SK-N-SH treated with all-trans-retinoic acid at 6 μM for 48 hours (cell line): ENCODE measurements at places on chromosomes 12 and 14.

GRCh38 chr14:68089146-68089731, 269.7 kb downstream of the RAD51B start:
- ATAC-seq, result peak; percentile 76

- no peak for ATAC-seq
These were observed 28.9 kb downstream of the RXYLT1 start for GRCh38 chr12:63808631-63809030.

DNA sequence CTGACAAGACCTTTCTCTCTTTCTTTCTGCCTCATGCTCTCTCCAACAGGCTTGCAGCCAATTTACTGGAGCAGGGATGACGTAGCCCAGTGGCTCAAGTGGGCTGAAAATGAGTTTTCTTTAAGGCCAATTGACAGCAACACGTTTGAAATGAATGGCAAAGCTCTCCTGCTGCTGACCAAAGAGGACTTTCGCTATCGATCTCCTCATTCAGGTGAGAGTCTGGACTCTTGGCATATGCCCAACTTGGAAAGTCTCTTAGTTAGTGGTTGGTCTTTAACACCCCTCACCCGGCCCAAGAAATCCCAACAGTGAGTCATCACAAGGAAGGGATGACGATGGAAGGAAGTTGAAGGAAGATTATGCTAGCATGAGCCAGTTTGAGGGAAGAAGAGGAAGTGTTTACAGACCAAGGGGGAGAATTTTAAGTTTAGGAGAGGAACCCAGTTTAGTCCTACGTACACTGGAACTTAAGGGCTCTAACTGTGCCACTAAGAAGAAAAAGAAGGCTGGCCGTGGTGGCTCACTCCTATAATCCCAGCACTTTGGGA, 189.7 kb downstream of the ETV6 start:
- ATAC-seq, result 0 out of 3 replicates have a peak, but pooled peaks have one; percentile 31

DNA sequence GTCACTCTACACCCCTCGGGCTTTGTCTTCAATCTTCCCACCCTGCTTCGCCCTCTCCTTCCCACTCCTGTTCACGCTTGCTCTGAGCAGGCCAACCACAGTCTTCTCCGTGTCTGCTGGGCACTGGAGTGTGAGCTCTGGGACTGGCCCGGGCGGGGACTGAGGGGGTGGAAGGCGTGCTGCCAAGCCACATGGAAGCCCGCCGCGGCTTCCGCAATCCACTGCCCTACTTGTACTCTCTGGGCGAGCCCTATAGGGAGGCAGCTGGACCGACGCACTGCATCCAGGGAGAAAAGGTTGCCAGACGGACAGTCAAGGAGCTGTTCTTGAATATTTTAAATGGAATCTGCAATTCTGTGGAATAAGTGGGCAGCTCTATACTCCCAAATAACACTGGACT, 24.8 kb downstream of the GOLGA3 start:
- no peak for ATAC-seq

DNA sequence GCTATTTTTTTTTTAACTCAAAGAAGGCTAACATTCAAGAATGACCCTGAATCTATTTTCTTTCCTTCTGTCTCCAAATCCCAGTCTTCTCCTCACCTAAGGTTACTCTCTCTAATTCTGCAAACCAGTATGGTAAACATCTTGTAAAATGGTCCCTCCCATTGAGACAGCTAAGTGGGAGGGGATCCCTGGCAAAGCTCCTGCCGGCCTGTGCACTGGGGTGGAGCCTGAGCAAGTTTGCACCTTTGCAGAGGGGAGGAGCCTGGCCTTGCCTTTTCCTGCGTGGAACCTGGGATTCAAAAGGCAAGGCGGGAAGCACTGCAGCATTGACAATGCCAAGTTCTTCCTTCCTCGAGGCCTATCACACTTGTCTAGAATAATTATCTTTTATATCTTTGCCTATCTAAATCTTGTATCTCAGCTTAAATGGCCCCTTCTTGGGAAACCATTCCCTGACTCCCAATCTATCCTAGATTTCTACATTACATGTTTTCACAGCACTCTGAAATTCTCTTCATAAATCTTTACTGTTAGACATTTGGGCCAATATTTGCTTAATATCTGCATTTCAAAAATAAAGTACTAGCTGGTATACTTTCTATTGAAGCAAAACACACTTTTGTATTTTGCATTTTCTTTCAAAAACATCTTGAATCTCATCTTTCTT, 83.0 kb downstream of the EPS8 start:
- no peak for ATAC-seq

DNA sequence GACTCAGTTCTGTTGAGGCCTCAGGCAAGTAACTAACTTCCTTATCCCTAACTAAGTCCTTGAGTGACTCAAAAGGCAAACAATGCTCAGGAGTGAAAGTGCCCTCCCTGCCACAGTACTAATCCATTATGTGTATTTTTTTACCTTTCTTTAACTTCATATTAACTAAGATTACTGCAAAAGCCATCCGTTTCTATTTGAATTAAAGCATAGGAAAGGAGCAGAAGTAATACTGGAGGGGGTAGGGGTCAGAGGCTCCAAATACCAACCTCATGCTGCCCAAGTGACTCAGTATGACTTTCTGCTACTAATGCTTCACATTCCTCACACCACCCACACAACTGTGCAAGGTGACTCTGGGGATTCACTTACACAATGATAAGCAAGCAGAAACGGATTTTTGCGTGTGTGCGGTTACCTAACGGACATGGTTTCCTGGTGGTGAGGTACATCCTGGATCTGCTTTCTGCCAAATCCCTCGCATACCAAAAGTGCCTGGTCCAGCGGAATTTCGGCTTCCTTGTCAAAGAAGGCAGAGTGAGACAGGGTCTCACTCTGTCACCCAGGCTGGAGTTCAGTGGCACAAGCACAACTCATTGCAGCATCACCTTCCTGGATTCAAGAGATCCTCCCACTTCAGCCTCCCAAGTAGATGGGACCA, 25.1 kb downstream of the MOK start:
- ATAC-seq, result peak; percentile 80

DNA sequence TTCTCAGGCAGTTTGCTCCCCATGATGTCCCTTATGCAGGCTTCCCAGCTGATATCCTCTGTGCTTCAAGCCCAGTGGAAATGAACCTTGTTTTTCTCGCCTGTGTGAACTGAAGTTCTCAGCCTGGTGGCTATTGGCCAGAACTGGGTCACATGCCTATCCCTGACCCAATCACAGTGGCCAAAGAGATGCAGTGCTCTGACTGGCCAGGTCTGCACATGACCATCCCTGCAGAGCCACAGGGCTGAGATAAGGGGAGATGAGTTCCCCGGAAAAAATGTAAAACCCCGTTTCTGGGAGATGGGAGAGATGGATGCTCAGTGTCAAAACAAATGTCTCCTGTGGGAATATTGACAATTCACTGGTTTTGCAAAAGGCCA, 34.7 kb upstream of the FZD10 start:
- no peak for ATAC-seq

DNA sequence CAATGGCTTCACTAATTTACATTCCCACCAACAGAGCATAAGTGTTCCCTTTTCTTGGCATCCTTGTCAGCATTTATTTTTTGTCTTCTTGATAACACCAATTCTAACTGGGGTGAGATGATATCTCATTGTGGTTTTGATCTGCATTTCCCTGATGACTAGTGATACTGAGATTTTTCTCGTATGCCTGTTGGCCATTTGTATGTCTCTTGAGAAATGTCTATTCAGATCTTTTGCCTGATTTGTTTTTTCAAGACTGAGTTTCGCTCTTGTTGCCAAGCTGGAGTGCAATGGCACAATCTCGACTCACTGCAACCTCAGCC, 4.7 kb upstream of the PLD4 start:
- no peak for ATAC-seq

- ATAC-seq, result no peak
These were observed 308.7 kb upstream of the DIO3 start for GRCh38 chr14:101252443-101253214.

DNA sequence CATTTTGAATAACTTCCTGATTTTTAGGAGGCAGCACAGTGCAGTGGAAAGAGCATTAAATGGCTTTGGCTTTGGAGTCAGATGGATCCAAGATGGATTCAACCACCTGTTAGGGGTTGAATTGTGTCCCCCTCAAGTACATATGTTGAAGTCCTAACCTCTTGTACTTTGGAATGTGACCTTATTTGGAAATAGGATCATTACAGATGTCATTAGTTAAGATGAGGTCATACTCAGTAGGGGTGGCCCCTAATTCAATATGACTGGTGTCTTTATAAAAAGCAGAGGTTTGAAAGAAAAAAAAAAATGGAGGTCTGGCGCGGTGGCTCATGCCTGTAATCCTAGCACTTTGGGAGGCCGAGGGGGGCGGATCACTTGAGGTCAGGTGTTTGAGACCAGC, 18.8 kb downstream of the ATP5MC2 start:
- ATAC-seq, result no peak

DNA sequence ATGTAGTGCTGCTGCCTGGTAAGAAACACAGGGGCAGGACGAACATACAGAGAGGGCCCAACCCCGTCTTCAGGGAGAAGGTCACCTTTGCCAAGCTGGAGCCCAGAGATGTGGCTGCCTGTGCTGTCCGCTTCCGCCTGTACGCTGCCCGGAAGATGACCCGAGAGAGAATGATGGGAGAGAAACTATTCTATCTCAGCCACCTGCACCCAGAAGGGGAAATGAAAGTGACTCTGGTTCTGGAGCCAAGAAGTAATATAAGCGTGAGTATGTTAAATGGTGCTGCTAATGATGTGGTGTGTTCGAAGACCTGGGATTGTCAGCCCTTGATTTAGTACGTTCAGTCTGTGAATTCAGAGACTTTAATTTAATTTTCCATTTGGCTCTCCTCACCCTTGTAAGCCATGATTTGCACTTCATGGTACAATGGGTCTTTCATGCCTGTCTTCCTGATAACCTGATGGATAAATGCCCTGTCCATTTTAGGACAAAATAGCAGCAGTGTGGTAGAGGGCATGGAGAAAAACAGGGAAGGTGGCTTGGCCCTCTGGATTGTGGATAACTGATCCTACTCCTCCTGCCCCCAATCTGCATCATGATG, 318.9 kb downstream of the SNAPC1 start:
- ATAC-seq, result no peak

- ATAC-seq, result no peak
These were observed 9.0 kb downstream of the LGALS3 start for GRCh38 chr14:55138091-55138490.

DNA sequence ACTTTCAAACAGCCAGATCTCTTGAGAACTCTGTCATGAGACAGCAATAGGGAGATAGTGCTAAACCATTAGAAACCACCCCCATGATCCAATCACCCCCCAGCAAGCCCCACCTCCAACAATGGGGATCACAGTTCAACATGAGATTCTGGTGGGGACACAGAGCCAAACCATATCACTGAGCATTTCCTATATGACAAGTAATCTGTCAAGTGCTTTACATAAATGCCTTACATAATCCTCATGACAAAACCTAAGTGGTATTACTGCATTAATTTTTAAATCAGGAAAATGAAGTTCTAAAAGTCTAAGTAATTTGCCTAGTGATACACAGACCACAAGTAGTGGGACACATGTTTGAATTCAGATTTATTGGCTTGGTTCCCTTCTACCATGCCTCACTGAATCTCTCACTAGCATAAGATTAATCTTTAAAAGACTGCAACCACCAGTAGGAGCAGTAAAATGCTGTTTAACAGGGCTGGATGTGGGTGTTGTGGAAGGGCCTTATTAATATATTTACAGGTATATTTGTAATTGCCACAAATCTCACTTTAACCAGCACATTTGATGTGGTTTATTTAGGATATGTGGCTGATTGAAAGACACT, 323.1 kb upstream of the FBXO33 start:
- no peak for ATAC-seq

DNA sequence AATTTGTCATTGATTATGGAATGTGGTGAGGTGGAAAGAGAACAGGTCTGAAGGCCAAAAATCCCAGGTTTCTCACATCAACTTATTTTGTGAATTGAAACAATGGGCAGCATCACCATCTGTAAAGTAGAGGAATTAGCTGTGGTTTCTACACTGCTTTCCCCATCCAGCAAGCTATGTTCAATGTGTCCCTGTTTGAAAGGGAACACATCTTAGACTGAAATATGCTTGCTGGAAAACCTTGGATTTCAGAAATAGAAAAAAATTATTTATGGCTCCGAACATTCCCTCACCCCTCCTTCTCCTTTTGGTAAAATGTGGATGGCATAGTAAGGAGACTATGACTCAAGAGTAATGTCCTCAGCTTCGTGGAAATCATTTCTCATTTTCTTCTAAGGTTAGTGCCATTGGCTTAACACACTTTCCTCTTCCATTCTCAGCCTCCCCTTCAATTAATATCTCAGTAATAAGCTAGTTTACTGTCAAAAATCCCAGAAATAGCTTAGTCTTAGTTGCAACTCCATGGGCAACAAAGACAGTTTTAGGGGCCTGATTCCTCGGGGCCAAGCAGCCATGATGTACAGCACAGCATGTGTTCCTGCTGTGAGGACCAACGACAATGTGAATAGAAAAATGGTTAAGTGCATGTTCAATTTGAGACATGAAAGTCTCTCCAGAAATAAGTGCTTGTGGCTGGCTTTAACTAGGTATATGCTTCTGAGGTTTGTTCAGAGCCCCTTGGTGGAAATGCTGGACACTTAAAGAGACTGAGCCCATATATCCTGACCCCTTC, 205.8 kb upstream of the SLC38A2 start:
- ATAC-seq, result no peak

- ATAC-seq, result no peak
These were observed 9.3 kb upstream of the DENND5B start for GRCh38 chr12:31600252-31600651.

DNA sequence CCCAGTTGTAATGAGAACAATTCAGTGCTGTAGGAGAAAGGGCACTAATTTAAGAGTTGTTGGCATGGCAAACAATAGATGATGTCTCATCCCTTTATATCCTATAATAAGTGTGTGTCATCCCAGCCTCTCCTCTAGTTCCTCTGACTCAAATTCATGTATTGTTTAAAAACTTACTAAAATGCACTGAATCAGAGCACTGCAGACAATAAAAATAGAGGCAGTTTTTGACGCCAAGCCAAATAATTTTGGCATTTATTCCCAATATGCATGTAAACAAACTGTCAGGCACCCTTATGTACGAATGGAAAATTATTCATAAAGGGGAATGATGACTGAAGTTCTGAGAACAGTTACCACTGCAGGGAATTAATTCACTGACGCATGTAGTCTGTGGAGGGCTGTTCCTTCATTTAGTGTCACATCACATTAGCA, 57.9 kb upstream of the TMX1 start:
- ATAC-seq, result peak; percentile 90

DNA sequence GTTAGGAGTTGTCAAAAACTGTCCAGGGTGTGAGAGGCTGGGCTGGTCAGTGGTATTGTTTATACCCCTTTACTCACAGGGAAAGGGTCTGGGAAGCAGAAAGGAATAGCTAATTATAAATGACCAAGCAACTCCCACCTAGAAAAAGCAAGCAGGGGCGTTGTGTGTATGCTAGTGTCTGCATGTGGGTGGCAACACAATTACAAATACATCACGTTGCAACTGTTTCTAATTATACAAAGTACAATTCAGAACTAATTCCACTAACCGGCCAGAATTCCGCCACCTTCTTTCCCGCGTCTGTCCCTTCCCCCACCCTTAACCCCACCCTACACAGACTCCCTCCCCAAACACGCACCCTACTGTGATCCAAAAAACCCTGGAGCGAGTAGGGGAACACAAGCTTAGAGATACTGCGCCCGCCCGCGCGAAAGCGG, 2.2 kb downstream of the DPF3 start:
- no peak for ATAC-seq
